ENCODE measurements at places on chromosomes 3 and 15.

DNA sequence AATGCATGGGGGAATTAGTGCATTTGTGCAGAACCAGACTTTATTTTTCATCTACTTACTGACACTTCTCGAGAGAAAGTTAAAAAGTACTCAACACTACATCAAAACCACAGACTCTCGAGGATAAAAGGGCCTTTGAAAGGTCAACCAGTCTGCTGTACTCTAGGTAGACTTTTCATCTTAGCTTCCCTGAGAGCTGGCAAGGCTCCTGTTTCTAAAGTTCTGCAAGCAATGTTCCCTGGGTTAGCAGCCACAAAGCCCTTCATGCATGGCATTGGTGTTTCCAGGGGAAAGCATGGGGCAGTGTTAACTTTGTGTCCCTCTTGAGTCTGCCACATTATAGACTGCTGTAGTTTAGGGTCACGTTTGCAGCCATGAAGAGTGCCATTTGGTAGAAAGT is 106.4 kb upstream of the PFN2 start:
- no peak for ATAC-seq

DNA sequence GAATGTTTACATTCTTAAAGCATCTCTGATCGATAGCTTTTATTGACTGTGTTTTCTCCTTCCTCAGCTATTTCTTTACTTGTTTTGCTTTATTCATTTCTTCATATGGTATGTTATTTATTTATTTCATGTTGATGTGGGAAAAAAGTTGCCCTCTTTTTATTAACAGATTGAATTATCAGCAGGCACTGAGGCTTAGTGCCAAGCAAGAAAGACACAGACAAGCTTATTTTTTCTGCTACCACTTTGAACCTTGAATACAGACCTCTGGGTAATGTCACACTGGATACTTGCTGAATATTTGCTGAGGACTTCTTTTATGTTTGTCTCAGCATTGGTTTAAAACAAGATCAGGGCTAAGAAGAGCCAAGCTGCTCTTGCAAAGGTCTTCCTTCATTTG is 162.0 kb upstream of the CNTN6 start:
- no peak for ATAC-seq

DNA sequence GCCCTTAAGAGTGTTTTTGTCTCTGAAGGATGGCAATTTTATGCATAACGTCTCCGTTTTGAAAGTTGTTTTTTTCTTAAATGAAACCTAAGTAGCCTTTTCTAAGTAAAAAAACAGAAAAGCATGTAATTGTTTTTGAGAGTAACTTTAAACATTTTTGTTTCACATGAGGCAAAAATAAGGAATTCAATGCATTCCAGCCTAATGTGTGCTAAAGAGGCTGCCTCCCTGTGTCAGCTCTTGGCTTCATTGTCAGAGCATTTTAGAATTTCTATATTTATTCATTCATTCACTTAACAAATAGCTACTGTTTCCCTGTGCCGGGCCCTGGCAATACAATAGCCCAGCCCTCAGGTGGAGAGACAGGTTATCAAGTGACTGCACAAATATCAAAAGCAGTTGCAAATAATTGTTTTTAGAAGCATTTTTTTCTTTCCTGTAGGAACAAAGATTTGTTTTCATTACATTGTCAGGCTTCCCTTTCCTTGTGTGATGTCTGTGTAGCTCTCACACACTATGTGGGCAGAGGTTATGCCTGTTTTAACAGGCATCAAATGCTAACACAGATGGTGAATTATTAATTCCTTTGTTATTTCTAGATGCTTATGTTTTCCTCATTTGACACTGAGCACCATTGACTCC is 81.9 kb downstream of the CCK start:
- no peak for ATAC-seq

DNA sequence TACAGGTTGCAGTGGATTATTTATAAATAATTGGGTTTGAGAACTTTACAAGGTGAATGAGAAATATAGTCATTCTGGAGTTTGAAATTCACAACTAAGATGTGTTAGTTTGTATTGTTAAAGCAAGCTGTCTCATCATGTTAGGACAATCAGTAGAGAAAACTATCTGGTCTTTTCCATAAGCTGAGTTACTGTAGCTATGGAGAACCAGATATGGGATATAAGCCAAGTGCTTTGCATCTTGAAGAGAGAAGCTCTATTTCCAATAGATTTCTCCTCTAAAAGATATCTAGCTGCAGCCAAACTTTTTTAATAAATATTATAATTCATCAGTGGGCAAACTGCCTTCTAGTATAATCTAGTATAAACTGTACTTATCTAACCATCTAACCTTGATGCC is 11.3 kb downstream of the P3H2 start:
- no peak for ATAC-seq

DNA sequence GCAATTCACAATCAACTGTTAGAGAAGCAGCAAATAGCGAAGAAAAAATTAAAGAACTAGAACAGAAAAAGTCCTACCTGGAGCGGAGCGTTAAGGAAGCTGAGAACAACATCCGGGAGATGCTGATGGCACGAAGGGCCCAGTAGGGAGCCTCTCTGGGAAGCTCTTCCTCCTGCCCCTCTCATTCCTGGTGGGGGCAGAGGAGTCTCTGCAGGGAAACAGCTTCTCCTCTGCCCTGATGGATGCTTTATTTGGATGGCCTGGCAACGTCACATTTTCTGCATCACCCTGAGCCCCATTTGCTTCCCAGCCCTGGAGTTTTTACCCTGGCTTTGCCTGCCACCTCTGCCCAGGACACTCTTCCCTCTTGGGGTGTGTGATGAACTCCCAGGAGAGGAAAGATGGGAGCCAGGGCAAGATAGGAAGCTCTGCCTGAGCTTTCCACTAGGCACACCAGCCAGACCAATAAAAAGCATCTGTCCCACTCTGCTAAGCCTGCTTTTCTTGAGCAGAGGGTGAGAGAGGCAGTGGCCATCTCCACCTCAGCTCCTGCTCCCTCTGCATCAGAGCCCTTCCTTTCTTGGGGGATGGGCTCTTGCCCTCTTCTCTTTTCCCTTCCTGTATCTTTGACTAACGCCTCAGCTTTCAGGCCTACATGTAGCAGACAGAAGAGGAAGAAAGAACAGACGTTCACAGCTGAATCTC is 39.4 kb downstream of the PPARG start:
- ATAC-seq: no peak

- ATAC-seq: peak; percentile 83
Measured at GRCh38 chr3:62622553-62623174, 249.3 kb upstream of the FEZF2 start.

GRCh38 chr15:64583519-64583918 is 123.1 kb downstream of the ZNF609 start:
- no peak for ATAC-seq

- no peak for ATAC-seq
Measured at GRCh38 chr3:182917134-182917533, 63.2 kb downstream of the DCUN1D1 start.

GRCh38 chr3:17175187-17175807 is 290.5 kb downstream of the PLCL2 start:
- ATAC-seq: peak; percentile 82

DNA sequence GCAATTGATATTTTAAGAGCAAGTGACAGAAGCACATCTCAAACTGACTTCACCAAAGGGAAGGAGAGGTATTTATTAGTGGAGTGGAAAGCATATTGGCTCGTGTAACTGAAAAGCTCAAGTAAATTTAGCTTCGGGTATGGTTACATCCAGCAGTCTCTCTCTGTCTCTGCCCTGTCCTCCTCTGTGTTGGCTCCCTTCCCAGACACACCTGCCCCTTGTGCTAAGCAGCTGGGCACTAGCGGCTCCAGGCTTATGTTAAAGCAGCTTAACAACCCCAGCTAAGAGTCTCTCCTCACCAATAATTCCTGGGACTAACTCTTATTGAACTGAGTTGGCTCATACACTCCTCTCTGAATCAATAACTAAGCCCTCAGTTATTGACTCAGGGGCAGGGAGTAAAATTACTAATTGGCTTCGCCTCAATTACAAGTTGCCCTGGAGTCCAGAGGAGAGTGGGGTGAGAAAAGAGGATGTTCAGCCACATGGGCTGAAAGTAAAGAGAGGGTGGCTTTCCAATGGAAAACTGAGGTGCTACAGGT is 12.8 kb upstream of the SH3BP5 start:
- ATAC-seq: no peak

GRCh38 chr3:65758876-65759598 is 279.7 kb downstream of the MAGI1 start:
- no peak for ATAC-seq

DNA sequence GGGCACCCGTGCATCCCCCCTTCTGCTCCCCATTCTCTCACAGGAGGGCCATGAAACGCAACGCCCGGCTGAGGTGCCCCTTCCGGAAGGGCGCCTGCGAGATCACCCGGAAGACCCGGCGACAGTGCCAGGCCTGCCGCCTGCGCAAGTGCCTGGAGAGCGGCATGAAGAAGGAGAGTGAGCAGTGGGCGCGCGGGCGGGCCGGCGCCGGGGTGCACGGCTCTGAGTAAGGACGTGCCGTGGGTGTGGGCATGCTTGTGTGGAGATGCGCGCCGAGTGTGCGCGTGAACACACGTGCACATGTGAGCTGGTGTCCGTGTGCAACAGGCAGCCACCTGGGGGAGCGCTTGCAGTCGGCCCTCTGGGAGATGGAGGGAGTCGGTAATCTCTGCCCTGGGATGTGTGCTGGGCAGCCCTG is 28.1 kb downstream of the NR1I2 start:
- ATAC-seq: no peak

DNA sequence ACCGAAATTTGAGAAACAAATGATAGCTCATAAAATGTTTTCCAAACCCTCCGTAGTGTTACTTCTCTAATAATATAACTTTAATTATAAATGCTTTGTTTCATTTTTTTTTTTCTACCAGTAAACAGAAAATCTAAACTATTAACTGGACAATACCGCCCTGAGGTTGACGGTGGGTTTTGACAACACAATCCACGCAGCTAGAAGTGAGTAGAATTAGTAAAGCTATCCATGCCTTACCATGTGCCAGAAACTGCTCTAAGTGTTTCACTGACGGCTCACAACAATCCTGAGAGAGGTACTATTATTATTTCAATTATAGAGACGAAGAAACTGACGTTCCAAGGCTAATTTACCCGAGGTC is 410 bp downstream of the NDUFAF1 start:
- peak; percentile 52 for ATAC-seq

- ATAC-seq: peak; percentile 96
Measured at GRCh38 chr3:142028243-142028777, 121.0 kb downstream of the TFDP2 start.

- no peak for ATAC-seq
Measured at GRCh38 chr3:26750263-26750662, 127.7 kb downstream of the LRRC3B start.

DNA sequence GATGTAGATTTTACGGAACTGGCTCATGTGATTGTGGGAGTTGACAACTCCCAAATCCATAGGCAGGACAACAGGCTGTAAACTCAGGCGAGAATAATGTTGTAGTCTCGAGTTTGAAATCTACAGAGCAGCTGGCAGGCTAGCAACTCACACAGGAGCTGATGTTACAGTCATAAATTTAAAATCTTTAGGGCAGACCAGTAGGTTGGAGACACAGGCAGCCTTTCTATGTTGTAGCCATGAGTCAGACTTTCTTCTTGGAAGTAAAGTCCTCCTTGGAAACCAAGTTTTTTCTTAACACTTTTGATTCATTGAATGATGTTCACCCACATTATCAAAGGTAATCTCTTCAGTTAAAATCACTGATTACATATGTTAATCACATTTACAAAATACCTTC is 89.1 kb upstream of the ALCAM start:
- ATAC-seq: peak; percentile 66

DNA sequence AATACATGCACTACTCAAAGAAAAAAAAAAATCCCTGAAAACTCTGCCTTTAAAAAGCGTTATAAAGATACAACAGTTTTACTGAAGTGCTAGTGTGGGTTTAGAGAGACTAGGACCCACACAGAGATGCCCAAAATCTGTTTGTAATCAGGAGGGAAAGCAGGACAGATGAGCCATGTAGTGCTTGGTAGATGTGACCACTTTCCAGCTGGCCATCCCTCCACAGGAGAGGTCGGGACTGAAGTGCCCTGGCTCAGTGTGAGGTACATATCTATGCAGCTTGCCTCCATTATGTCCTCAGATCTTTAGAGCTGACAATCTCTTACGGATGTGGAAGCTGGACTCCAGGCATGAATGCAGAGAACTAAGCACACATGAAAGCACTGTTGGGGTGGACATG is 57.5 kb upstream of the NANOGP8 start:
- peak; percentile 47 for ATAC-seq

DNA sequence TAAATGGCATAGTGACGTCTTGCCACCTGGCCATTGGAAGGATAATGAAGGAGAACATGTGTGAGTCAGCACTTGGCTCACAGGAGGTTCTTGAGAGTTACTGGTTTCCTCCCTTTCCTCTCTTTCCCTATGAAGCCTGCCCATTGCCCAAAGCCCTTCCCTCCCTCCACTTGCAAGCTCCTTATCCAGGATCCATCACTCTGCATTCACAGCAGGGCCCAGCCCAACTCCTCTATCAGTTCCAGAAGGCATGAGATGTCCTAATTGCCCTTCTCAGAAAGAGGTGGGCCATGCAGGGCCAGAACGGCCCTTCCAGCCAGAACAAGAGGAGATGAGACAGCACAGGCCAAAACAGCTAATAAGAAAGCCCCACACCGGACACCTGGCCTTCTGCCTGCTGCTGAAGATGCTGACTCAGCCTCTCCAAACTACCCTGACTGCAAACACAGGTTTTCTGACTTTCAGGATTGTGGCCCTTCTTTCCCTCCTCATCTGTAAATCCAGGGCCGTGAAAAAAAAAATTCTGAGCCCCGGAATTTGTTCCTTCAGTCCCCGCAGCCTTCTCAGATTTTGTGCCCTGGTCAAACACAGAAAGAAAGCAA is 29.7 kb downstream of the HAPLN3 start:
- no peak for ATAC-seq

- no peak for ATAC-seq
Measured at GRCh38 chr3:47568901-47569300, 9.8 kb downstream of the CSPG5 start.

DNA sequence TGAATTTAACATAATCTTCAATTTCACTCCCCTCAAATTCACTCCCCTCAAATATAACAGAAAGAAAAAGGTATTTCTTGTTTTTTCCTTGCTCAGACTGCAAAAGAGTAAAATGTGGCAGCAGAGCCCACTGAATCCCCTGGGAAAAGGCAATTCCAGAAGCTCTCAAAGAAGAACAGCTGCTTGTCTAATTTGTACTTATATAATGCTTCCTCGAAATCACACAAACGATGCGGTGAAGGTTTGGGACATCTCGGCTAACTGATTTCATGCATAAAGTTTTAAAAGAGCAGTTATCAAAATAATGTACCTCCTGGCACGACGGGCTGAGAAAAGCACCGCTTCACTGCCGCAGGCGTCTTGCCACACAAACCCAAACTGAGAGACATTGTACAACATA is 10.7 kb downstream of the BDH1 start:
- no peak for ATAC-seq

GRCh38 chr3:94063496-94064119 is 747 bp downstream of the NSUN3 start:
- ATAC-seq: peak; percentile 11

DNA sequence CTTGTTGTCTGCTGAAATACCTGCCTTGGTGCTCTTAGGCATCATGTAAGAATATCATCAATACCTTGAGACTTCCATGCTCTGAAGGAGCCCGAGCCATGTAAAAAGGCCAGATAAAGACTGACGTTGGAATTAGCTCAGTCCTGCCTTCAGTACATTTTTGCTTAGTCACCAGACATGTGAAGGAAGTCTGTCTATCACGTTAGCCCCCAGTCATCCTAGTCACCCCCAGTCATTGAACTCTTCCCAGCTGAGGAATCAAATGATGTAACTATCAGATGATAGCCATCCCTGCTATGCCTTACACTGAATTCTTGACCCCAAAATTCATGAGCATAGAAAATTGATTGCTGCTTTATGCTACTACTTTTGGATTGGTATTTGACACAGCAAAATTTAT is 351.2 kb upstream of the SGO1 start:
- no peak for ATAC-seq

GRCh38 chr3:115081444-115081843 is 65.6 kb downstream of the ZBTB20 start:
- no peak for ATAC-seq

Data from SK-N-SH treated with all-trans-retinoic acid at 6 μM for 48 hours (cell line).